ENCODE measurements at places on chromosomes 13 and 19.
A peak's percentile ranks its signal among the peaks of the same experiment; 100 is the strongest.

DNA sequence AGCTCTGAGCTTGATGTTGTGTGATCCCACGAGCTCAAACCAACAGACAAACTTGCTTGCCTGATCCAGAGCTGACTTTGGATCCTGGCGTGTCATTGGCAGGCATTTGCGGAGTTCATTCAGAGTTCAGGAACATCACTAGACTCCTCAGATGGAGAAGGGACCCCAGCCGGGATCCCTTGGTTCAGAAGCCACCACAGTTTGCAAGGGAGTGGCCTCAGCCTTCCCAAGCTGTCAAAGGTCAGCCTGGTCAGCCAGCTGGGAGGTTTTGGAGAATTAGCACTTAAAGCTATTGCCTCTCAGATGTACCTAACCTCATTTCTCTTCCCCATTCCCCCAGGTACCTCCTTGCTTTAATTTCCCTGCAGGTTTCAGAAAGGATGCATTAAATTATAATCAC, 208.8 kb upstream of the SOX21 start:
- no peak for DNase-seq

GRCh38 chr19:50820549-50821247, 2.9 kb downstream of the KLK1 start:
- DNase-seq: peak; percentile 84

DNA sequence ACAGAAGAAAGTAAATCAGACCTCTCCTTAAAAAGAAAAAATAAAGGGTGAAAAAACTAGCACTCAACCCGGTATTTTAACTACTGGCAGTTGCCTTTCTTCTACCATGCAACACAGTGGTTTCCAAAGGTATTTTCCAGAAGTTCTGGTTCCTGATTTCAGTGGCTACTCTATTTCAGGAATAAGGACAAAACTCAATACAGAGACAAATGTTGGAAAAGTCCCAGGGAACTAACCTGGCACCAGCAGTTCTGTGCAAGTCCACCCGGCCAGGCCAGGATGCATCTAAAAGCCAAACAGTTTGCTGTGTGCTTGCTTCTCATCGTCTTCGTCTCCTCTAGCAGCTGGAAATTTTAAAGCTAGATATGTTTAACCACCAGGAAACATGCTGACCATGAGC, 52.5 kb downstream of the FOXO1 start:
- no peak for DNase-seq

DNA sequence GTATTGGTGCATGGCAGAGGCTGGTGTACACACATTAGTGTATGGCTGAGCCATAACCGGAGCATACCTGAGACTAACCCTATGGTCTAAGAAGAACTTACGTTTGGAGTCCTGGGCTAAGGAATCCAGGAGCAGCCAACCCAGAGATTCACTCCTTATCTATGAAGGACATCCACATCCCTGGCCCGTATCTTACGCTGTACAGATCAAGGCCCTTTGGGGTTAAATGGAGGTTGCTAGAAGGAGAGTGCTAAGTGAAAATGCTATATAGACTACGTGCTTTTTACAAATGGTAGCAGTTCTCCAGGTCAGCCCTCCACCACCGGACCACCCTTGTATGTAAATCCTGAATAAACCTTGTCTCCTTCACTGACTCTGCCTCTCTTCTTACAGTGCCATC, 1.9 kb upstream of the SUGT1 start:
- DNase-seq: no peak

- DNase-seq: no peak
Measured at GRCh38 chr13:113051641-113052040, 54.0 kb upstream of the F7 start.

DNA sequence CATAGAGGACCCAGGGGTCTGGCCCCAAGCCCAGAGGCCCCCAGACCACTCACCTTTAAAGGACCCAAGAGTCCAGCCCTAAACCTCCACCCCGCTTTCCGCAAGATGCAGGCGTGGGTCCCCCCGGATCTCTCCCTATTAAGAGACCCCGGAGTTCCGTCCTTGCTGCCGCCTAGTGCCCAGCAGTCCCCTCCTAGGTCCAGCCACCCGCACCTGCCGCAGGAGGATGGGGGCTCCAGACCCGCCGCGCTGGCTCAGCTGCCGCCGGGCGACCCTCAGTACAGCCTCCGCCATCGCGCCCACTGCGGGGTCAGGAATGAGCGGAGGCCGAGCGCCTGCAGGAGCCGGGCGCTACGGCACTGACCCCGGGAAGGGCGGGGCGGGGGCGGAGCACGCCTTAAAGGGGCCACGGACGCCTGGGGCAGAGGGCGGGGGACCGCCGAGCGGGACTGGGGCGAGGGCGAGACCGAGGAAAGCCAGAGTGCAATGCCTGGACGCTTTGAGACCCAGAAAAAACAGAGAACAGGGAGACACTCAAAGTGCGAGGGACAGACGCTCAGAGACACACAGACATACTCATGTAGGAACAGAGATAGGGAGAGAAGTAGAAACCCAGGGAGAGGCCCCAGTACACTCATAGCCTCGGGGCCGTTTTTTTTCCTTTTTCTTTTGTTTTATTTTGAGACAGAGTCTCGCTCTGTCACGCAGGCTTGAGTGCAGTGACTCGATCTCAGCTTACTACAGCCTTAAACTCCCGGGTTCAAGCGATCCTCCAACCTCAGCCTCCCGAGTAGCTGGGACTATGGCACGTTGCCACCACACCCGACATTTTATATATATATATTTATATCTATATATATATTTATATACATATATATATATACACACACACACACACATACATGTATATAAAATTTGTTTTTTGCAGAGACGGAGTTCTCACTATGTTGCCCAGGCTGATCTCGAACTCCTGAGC, at the start of gene ETHE1:
Gene ETHE1 (minus strand): TSS at position 318 of the 976 bp plus-strand sequence. CDS start 24 bp downstream, at position 294.
- DNase-seq: peak; percentile 77

DNA sequence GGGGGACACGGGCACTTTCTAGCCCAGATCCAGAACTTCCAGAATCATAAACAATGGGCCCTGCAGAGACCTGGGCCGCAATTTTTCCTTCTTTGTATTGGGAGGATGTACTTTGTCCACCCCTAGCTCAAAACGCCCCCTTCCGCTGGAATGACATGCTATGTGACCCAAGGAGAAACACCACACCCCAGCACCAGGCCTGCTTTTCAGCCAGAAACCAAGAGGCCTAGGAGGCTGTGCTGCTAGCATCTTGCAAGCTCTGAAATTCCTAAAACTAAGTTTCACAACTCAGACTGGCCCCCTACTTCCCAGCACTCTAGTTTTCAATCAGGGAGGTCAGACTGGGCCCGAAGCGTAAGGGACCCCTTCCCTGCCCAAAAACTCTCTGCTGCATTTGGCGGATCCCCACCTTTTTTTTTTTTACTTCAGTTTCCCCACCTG, 538 bp downstream of the LSM4 start:
- peak; percentile 76 for DNase-seq

- DNase-seq: no peak
Measured at GRCh38 chr13:99261059-99261458, 2.9 kb upstream of the GPR18 start.

DNA sequence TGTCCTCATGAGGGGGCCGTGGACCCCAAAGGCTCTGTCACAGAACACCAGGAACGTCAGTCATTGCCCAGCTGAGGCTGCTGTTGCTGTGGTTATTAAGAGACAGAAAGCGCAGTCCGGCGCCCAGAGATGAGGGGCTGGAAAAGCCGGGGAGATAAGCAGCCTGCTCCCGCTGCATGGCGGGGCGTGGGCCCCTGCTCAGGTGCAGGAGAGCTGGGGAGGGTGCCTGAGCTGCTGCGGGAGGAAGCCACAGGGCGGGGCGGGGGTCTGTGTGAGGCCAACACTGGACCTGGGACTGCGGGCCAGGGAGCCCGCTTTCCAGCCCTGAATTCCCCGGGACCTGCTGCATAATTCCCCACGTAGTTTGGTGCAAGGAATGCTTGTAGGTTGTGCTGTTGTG, 11.3 kb downstream of the SOX1 start:
- DNase-seq: no peak

- DNase-seq: no peak
Measured at GRCh38 chr13:49954674-49955455, 18.7 kb upstream of the SPRYD7 start.

- no peak for DNase-seq
Measured at GRCh38 chr13:98507282-98507797, 69.6 kb downstream of the STK24 start.

GRCh38 chr13:24301434-24301833, 7.9 kb upstream of the C1QTNF9 start:
- no peak for DNase-seq

- DNase-seq: no peak
Measured at GRCh38 chr13:26456650-26457049, 100.8 kb upstream of the WASF3 start.

- DNase-seq: no peak
Measured at GRCh38 chr13:63048653-63049052, 1633.0 kb upstream of the PCDH20 start.

GRCh38 chr13:98632961-98633360, 56.1 kb upstream of the STK24 start:
- DNase-seq: no peak

DNA sequence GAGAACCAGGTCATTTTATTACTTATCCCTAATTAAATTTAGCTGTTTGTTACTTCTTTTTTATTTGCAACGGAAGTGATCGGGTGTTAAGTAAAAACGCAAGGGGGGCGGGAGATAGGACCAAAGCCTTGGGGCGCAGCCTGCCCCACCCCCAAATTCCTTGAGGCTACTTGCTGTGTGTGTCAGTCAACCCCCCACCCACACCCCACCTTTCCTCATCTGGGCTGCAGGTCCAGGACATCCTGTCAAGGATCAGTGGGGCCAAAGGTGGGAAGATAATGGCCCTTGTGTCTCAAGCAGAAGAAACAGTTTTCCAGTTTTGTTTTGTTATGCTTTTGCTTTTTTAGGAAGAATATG, 1.2 kb upstream of the FOXO1 start:
- DNase-seq: no peak

- no peak for DNase-seq
Measured at GRCh38 chr13:33686772-33687480, 131.0 kb upstream of the RFC3 start.

DNA sequence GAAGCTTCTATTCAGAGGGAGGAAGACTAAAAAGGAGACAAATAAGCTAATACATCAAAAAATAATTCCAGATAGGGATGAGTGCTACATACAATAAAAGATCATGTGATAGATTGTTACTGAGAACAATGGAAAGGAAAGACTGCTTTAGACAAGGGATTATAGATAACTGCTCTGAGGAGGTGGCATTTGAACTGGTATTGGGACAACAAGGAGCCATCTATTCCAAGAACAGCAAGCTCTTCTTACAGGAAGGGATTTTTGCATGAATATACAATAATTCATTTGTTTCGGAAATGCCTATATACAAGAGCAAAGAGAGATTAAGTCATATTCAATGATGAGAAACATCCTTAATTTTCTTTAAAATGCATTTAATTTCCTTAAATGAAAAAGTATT, 540.5 kb upstream of the KLF12 start:
- no peak for DNase-seq

DNA sequence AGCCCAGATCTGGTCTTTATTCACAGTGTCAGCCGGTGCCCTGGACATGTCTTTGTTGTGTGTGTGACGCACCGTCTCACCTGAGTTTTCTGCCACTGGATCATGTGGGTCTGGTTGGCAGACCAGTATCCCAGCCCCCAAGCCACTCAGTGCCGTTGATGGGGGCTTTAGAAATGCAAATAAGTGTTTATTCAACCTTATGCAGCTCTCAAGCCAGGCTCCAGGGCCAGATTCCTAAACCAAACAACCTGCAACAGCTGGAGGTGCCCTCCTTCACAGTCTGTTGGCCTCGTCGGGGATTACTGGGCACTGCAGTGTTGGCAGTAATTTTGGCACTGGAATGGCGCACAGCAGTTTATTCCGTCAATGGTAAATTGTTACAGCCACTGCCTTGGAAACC, 21.6 kb downstream of the FAM124A start:
- no peak for DNase-seq

DNA sequence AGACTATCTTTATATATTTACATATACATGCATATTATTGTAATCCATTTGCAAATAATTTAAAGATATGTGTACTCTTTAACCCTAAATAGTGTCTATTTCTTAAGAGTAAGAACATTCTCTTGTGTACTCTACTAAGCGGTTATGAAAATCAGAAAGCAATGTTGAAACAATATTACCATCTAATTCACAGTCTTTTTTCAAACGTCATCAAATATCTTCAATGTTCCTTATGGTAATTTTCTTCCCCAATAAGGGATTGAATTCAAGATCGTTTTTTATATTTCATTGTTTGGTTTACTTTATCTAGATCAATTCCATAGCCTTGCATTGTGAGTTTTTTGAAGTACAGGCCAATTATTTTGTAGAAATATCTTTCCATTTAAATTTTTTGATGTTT, 1647.4 kb upstream of the PRR20A start:
- DNase-seq: no peak

DNA sequence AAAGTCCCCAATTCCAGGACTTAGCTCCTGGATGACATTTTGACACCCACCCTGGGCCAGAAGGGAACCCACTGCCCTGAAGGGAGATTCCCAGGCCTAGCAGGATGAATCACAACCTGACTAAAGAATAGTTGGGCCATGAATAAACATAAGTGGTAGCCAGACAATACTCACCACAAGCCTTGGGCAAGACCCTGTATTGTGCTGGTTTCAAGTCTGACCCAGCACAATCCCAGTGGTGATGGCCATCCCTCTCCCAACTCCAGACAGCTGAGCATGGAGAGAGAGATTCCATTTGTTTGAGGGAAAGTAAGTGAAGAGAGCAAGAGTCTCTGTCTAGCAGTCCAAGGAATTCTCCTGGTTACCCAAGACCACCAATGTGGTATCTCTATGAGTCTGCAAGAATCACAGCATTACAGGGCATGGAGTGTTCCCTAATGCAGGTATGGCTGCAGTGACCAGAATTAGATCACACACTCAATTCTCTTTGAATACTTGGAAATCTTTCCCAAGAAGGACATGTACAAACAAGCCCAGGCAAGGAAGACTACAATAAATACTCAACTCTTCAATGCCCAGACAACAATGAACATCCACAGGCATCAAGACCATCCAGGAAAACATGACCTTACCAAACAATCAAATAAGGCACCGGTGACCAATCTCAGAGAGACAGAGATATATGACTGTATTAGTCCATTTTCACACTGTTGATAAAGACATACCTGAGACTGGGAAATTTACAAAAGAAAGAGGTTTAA, 158.0 kb downstream of the VWA8 start:
- DNase-seq: no peak

DNA sequence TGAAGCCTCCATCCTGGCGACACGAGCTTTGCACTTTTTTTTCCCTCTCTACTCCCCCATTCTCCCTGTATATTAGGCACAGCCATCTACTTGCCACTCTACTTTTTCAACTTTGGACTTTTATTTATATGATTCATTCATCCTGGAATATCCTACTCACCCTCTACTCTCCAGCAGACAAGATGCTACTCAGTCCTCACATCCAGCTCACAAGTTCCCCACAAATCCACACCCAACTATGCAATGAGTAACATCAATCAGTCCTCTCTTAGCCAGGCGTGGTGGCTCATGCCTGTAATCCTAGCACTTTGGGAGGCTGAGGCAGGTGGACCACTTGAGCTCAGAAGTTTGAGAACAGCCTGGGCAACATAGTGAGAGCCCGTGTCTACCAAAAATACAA, 23.9 kb upstream of the URAD start:
- no peak for DNase-seq
